ENCODE measurements at places on chromosomes 3 and 15. TPM values are rescaled to one million over a fixed set of nuclear protein-coding genes. Genes with fewer than 3 reads are reported as not detected.

The FSIP1 gene
- 141 TPM for total RNA-seq

The CLRN1 gene
- not detected for total RNA-seq

The EPHB3 gene
- total RNA-seq = 20.4 TPM

The IGSF10 gene
- total RNA-seq = 11.9 TPM

The IP6K2 gene
- total RNA-seq = 105 TPM

The SLC28A1 gene
- total RNA-seq = 0.92 TPM

The LDHAL6B gene
- total RNA-seq = not detected

The PRKCD gene
- 37.9 TPM for total RNA-seq

The MTHFS gene
- not detected for total RNA-seq

The LTK gene
- total RNA-seq = 25.2 TPM

The GABRB3 gene
- 9.4 TPM for total RNA-seq

The ADGRG7 gene
- total RNA-seq = not detected

The PRSS50 gene
- not detected for total RNA-seq

The BSN gene
- not detected for total RNA-seq

The ZIC4 gene
- not detected for total RNA-seq

The LRRK1 gene
- total RNA-seq = 26.8 TPM

The TRIM69 gene
- 2.5 TPM for total RNA-seq

The LRRIQ4 gene
- total RNA-seq = not detected

The IL17RD gene
- total RNA-seq = 1.3 TPM

The THOC7 gene
- 28.1 TPM for total RNA-seq

The ACTRT3 gene
- total RNA-seq = not detected

The RARB gene
- 13.9 TPM for total RNA-seq

The SLC12A1 gene
- total RNA-seq = not detected

The OSBPL10 gene
- 23.2 TPM for total RNA-seq

The SLC51A gene
- total RNA-seq = not detected

The NTRK3 gene
- 0.58 TPM for total RNA-seq

The A4GNT gene
- total RNA-seq = 18.9 TPM

The NR1I2 gene
- not detected for total RNA-seq

All from stomach (tissue), 19 donors.